NCI-H446 (cell line): ENCODE measurements at places on chromosomes 12 and 14.

GRCh38 chr12:20477672-20478071 lies 109.3 kb downstream of the PDE3A start:
- DNase-seq = no peak

GRCh38 chr14:93824518-93825234 lies 36.4 kb upstream of the PRIMA1 start:
- DNase-seq = no peak

DNA sequence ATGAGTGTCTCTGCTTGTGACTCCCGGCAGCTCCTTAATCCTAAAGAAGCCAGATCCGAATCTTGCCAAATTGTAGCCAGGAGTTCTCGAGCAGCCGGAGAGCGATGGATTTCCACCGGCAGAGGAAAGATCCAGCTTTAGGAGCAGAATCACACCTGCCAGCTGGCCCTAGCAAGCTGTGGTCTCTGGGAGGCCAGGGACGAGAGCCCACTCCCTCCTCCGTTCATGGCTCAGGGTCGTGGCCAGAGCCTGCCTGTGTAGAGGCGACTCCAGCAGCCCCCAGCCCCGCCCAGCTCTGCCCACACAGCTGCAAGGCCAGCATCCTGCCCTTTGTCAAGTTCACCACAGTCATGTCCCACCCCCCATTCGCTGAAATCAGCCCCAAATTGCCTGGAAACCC lies 121.0 kb downstream of the SCARB1 start:
- no peak for DNase-seq

- no peak for DNase-seq
Measured at GRCh38 chr12:17016116-17016864, 410.3 kb upstream of the LMO3 start.

DNA sequence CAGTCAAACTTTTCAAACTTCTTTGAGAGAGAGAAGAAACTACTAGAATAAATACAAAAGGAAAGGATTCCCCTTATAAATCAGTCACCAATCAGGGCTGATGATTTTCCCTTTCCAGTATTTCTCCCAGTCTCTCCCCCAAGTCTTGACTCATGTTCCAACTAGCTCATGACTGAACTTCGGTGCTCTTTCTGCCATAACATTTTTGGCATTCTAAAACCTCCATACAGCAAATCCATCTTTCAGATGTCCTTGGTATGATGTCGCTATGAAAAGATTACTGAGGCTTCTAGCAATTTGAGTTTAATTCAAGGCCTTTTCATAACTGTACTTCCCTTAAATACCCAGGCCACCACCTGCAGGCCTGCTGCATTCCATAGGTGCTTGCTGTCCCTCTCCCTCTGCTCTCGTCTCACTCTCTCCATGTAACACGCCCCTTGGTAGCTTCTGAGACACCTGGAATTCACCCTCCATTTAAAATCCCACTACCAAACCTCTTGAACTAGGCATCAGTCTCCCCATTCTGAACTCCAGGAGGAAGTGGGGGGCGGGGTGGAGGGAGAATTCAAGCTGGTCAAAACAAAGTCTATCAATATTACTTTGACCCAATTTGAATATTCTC lies 2.4 kb downstream of the PRKD1 start:
- DNase-seq = no peak

DNA sequence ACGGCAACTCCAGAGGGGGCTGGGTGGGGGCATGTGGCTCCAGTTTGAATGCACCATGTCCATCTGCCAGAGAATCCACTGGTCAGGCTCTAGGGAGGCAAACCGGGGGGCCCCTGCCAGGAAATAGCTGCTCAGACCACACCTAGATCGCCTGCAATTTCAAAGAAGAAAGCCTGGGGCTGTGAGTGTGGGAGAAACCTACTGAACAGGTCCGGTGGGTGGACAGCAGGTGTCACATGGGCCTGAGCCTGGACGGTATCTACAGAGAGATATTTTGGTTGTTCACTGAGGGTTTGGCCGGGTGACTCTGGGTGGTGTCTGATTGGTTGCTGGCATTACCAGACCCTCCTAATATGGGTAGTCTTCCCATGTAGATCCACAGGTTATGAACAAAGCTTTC lies 32.0 kb downstream of the DAO start:
- no peak for DNase-seq
